ENCODE measurements at places on chromosomes 13 and 19.

GRCh38 chr19:42402376-42403116 lies 12.4 kb upstream of the CNFN start:
- no peak for DNase-seq

DNA sequence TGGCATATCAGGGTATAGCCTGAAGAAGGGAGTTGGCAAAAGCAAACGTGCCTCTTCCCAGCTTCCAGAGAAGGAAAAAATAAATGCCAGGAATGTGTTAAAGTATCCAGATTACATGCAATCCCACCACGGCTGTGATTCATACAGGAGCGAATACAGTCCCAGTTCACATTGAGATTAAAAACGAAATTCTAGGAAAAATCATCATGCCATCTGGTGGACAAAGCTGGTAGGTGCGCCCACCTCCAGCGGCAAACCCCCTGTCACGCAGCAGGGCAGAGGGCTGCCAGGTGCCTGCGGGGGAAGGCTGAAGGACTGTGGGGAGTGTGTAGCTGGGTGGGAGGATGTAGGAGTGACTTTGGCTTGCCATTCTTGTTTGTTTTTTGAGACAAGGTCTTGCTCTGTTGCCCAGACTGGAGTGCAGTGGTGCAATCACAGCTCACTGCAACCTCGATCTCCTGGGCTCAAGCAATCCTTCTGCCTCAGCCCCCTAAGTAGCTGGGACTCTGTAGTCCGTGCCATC lies 6.4 kb upstream of the DMWD start:
- DNase-seq, result peak; percentile 74

GRCh38 chr13:110410936-110411687 lies 104.0 kb downstream of the COL4A2 start:
- no peak for DNase-seq

DNA sequence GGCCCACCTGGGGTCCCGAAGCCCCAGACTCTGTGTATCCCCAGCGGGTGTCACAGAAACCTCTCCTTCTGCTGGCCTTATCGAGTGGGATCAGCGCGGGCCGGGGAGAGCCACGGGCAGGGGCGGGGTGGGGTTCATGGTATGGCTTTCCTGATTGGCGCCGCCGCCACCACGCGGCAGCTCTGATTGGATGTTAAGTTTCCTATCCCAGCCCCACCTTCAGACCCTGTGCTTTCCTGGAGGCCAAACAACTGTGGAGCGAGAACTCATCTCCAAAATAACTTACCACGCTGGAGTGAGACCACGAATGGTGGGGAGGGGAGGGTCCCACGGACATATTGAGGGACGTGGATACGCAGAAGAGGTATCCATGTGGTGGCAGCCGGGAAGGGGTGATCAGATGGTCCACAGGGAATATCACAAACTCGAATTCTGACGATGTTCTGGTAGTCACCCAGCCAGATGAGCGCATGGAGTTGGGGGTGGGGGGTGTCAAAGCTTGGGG lies 1.0 kb upstream of the ICAM5 start:
- DNase-seq, result peak; percentile 66

DNA sequence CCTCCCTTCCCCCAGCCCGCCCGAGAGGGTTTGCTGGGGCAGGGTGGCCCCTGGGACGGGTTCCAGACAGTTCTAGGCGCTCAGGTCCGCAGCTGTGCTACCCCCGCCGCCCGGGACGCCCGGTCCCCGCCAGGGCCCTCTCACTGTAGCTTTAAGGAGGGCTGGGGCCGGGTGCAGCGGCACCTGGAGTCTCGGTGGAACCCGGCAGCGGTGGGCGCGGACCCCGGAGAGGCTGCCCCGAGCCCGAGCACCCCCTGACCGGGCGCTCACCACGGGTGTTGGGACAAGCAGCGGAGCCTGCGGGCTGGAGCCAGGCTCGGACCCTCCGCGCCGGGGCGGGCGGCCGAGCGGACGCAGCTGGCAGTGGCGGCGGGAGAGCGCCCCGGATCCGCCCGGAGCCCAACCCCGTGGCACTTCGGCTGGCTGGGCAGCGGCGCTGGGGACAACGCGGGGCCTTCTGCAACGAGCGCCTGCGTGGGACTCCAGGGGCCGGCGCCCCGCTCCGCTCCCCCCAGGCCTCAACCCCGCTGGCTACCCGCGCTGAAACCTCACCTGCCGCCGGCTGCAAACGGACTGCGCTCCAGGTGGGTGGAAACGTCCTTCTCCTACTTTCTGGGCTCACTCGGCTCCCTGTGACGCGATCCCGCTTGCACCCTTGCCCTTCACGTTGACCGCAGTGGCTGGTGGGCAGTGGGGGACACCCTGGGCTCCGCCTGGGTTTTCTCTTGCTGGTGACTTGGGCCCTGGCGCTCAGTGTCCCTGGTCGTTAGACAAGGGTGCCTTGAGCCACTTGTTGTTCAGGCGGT lies 81.1 kb downstream of the ZNF429 start:
- DNase-seq, result no peak

DNA sequence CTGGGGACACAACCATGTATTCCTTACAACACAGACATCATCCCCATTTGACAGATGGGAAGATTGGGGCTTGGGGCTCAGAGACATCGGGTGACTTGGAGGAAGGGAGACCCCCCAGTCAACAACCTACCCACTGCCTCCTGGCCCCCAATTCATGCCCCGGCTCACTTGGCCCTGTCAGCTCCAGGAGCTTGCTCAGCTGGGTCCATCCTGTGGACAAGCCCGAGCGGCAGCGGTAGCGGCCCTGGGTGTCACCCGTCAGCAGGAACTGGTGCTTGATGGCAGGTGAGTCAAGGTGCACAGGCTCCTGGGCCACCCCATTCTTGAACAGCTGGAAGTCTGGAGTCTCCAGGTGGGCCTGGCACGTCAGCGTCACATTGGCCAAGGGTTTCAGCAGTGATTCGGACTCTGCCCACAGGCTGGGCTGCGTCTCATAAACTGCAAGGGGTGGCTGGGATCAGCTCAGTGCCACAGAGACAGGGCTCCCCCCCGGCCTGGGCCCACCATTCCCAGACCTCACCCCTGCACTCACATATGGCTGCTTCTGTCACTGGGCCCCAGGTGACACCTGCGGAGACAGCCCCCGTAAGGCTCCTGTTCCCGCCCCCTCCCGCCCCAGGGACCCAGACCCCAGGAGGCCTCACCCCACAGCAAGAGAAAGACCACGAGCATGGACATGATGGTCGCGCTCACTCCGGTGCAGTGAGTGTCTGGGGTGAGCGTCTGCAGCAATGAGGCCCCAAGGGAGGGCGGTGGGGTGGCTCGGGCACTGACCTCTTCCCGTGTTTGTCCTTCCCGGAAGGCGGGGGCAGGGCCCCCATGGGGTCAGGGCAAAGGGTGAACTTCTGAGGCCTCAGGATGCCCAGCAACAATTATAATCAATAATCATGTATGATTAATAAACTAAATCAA lies at the start of gene A1BG:
TSS of gene A1BG (minus strand) at position 733 of the 912 bp plus-strand sequence. CDS start at position 678, 55 bp downstream.
- DNase-seq, result no peak

GRCh38 chr13:31022928-31023530 lies 90.6 kb downstream of the TEX26 start:
- no peak for DNase-seq

GRCh38 chr13:30963791-30964190 lies 31.3 kb downstream of the TEX26 start:
- no peak for DNase-seq

DNA sequence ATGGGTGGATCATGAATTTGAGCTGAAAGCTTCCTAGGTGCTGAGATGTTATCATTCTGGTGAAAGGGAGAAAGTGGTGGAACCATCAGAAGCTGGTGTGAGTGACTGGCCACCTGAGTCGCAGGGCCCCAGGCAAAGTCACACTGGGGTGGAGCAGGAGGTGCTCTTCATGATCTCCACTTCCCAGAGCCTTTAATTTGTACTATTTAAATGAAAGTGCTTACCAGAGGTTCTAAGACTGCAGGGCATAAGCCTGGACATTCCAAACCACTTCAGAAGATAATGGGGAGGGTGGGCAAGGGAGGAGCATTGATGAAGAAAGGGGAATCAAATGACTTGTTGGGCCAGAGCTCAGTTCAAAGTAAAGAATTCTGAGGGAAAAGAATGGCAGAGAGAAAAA lies 156.1 kb downstream of the RGCC start:
- DNase-seq, result no peak

DNA sequence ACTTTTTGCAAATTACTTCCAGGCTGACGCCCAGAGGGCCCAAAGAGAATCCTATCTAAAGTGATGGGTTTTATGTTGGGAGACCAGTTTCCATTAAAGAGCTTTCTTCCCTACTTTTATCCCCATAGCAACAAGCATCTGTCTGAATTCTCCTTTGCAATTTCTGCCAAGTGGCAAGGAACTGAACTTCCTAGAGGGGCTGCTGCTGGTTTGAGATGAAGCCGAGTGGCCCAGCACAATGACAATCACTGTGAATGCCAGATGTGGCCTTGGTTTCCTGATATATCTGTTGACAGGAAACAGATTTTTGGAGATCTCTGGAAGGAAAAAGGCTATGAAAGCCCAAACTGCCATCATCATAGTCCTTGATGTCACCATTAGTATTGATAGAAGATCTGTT lies 198.6 kb downstream of the OXGR1 start:
- DNase-seq, result no peak

DNA sequence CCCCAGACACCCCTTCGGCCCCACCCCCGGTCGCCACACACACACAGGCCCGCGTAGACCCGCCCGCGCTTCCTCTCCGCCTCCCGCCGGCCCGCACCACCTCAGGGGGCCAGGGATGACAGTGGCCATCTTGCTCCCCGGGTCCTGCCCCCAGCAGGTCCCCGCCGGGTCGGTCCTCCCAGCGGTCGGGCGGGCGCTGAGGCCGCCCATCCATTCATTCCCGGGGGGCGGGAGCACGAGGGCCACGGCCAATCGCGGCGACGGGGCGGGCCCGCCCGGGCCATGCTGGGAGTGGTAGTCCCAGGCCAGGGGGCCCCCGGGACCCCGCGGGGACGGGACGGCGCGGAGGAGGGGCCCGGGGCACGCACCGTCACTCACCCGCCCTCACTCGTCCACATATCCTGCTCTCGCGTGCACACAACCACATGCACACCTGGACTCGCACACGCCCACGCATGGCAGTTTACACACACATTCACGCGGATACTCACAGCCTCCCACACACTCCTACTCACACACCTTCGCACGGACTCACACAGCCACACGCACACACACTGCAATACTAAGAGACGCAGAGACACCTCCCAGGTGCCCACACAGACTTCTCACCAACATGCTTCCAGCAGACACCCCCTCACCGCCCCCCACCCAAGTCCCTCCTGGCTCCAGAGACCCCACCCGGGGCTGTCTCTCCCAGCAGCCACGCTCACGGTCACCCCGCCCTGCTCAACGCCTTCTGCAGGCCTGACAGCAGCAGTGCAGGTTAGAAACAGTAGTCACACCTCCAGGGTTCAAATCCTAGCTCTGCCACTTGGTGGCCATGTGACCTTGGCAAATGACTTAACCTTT lies at the start of gene DPF1:
TSS of gene DPF1 (minus strand) at position 209 of the 849 bp plus-strand sequence. CDS start at position 129, 80 bp downstream.
- DNase-seq, result peak; percentile 72

DNA sequence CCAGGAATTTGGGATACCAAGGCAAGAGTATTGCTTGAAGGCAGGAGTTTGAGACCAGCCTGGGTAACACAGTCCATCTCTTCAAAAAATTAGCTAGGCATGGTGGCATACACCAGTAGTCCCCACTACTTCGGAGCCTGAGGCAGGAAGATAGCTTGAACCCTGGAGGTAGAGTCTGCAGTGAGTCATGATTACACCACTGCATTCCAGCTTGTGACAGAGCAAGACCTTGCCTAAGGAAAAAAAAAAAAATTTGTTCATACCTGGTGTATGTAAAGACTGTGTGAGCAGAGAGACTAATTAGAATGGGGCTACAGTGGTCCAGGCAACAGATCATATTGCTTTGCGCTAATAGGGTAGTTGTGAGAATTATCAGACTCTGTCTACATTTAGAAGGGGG lies 778.3 kb upstream of the PCDH20 start:
- DNase-seq, result no peak

- no peak for DNase-seq
Measured at GRCh38 chr13:80618781-80619180, 277.9 kb upstream of the SPRY2 start.

GRCh38 chr13:21149568-21149967 lies 26.8 kb downstream of the SKA3 start:
- DNase-seq, result no peak

Data from HS-27A (cell line).